ENCODE measurements at places on chromosomes 5 and 9.

- no peak for DNase-seq
Observed at GRCh38 chr5:14781106-14781505, 90.5 kb downstream of the ANKH start.

DNA sequence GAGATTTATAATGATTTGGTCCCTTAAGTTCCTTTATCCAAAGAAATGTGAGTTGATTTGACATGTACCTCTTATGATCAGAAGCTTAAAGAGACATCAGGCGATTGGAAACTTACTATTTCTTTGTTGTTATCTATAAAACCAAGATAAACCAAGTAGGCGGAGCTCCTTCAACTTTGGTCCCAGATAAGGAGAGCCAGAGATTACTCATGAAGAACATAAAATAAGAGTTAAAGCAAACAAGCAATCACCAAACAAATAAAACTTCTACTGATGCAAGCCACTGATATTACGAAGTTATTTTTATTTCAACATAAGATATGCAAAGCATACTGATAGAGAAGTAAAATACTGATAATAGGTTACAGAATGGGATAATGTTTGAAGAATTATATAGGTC, 141.5 kb upstream of the CDH18 start:
- no peak for DNase-seq

DNA sequence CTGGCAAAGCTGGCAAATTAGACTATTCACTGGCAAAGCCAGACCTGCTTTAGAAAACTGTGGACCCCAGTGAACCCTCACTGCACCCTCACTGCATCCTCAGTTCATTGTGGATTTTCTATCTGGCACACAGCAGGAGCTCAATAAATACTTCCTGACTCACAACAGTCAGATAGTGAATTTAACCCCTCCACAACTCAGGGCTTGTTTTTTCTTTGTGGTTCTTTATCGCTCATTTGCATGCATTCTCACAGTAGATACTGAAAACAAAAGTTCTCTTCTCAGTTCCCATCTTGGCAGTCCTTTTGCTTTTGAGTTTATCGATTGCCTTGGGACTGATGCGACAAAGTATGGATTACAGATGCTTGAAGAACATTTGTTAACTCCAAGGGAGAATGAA, 99.8 kb downstream of the ACTL7B start:
- no peak for DNase-seq

DNA sequence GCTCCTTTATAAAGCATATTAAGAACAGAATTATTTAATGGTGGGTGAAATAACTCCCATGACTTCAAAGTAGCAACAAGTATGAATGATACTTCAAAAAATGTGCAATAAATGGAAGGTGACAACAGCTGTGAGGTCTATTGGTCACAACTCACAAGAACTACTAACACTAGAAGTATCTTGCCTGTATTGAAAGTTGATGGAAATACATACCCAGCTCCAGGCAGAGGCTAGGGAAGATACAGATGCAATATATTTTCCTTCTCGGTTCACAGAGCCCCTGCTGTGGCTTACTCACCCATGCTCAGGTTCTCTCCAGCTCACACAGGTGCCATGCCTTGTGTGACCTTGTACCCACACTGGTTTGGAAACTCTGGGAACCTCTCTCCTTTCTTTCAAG, 133.8 kb downstream of the LIFR start:
- DNase-seq, result no peak

GRCh38 chr5:177409043-177409801, at the start of gene F12:
Gene F12, minus strand, starts transcription at chr5:177409564. Its CDS starts 37 bp downstream, at chr5:177409527.
- DNase-seq, result no peak

DNA sequence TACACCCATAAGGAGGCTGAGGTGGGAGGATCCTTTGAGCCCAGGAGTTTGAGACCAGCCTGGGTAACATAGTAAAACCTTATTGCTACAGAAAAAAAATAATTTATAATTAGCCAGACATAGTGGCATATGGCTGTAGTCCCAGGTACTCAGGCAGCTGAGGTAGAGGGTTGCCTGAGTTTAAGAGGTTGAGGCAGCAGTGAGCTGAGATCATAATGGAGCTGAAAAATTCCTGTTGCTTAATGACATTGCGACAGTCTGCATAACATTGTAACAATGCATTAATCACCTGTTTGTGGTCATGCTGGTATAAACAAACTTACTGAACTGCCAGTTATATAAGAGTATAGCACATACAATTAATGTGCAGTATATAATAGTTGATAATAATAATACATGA, 214.2 kb downstream of the TRIM32 start:
- no peak for DNase-seq

DNA sequence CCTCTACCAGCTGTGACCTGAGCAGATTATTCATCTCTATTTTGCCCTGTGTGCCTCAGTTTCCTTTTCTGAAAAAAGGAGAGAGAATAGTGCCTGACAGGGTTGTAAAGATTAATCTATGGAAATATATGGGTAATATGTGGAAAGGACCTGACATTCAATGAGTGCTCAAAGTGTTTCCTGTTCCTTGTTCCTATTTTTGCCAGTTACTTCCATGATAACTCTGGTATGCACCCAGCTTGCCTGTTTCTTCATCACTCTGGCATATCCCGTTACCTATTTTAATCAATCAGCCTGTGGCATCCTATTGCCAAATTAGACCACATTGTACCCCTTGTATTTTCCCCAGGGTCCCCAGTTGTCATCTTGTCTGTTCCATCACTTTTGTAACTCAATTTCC, 3.6 kb upstream of the ARAP3 start:
- DNase-seq, result no peak

GRCh38 chr9:121672986-121673385, 21.6 kb downstream of the DAB2IP start:
- DNase-seq, result no peak

GRCh38 chr5:56981548-56982315, 29.8 kb upstream of the MIER3 start:
- no peak for DNase-seq

DNA sequence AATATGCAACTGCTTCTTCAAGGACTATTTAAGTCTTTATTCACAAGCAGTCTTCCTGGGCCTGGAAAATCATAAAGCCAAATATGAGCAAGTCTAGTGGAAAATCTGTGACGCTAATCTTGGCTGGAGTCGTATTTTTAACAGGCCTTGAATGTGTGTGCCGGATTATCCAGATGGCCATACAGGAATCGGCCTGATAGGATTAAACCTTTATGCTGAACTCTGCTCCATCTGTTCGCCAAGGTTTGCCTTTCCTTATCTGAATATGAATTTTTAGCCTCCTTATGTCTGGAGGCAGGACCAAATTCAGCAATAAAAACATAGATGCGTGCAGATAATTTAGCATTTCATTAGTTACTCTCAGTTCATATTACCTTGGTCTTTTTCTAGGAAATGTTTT, 294.5 kb downstream of the EBF1 start:
- DNase-seq, result no peak

- no peak for DNase-seq
Observed at GRCh38 chr5:29790281-29790680, 1403.2 kb upstream of the CDH6 start.

- no peak for DNase-seq
Observed at GRCh38 chr9:136373300-136374182, at the start of gene CARD9. Gene CARD9, minus strand, starts transcription at chr9:136373669. Its CDS starts 1,591 bp downstream, at chr9:136372078.

- no peak for DNase-seq
Observed at GRCh38 chr5:17794201-17794600, 159.9 kb downstream of the TAF11L14 start.

- no peak for DNase-seq
Observed at GRCh38 chr9:76588316-76588715, 129.3 kb downstream of the GCNT1 start.

- no peak for DNase-seq
Observed at GRCh38 chr5:156991714-156992113, 28.7 kb upstream of the TIMD4 start.

GRCh38 chr9:94945197-94946144, 219.0 kb downstream of the AOPEP start:
- DNase-seq, result no peak

DNA sequence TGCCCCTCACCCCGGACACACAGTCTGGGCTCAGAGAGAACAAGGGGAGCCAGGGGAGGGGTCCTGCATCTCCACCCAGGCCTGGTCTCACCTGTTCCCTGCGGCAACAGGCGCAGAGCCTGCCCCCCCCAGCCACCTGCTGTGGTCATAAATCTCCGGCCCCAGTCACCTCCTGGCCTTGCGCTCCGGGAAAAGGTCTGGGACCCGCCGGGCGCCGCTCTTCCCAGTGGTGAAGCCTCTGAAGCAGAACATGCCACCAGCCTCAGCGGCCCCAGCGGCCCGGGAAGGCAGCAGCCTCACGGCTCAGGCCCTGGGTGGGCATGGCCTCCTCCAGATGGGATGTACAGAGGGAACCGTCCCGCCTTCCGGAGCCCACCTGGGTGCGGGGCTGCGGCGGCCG, 20.6 kb downstream of the NOTCH1 start:
- DNase-seq, result no peak

GRCh38 chr5:78526049-78526525, 122.5 kb downstream of the LHFPL2 start:
- no peak for DNase-seq

DNA sequence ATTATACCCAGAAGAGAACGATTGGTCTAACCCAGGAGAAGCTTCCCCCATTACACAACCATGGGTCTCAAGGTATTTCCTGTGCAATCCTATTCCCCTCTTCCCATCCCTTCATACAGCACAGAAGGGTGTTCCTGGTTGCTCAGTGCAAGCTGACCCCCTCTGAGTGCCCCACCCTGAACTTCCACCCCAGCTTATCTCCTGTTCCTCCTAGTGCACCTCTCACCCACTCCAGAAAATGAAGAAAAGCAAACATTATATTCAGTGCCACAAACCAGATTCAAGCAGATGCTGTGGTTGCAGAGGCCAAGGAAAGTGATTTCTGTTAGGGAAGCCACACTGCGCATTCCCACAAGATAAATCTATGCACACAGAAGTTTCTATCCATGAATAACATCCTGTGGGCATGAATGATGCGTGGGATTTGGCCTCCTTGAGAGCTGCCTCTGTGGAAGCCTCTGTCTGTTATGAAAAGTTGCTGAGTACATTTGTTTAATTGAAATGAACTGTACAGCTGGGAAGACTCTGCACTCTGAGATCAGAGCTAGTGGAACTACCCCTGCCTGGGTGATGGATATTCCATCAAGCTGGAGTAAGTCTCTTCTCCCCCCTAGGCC, 2.2 kb upstream of the OR2S2 start:
- DNase-seq, result no peak

- DNase-seq, result no peak
Observed at GRCh38 chr9:113375057-113376023, 1.4 kb downstream of the HDHD3 start.

DNA sequence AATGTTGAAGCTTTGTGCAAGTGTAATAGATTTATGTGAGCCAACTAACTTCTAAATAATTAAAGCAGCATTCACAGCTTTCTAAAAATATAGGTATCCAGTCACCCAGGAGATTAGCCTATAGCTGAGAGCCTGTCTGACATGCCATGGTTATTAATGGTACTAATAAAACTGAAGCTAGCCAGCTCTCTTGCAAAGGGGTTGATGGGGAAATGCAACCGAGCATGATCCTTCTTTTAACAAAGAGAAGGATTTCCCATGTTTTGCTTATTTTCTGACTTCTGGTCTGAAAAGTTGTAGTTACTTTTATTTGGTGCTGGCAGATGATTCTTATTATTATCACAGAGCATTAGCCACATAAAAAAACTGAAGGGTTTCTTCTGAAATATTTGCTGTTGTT, 488.7 kb upstream of the CYLC2 start:
- DNase-seq, result no peak

GRCh38 chr5:73363911-73364730, 84.5 kb downstream of the FOXD1 start:
- DNase-seq, result no peak

GRCh38 chr9:132698989-132699388, 28.7 kb downstream of the GTF3C4 start:
- no peak for DNase-seq

GRCh38 chr5:138981131-138981530, 106.0 kb upstream of the LRRTM2 start:
- DNase-seq, result no peak

GRCh38 chr5:172370648-172371545, 83.4 kb downstream of the SH3PXD2B start:
- DNase-seq, result no peak

DNA sequence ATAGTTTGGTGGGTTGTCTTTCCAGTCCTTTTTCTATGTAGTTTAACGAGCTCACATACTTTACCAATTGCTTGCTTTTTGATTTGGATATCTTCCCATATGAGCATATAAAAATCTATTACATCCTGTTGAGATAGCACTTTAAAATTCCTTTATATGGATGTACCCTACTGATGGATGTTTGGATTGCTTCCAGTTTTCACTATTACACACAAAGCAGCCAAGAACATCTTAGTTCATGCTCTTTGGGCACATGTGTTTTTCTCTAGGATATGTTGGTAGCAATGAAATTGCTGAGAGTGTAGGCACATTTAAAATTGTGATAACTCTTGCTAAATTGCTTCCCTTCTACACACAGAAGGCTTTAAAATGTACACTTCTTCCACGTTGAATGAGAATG, 56.1 kb upstream of the NTRK2 start:
- DNase-seq, result no peak

- no peak for DNase-seq
Observed at GRCh38 chr9:109593612-109594011, 95.5 kb upstream of the PTPN3 start.

DNA sequence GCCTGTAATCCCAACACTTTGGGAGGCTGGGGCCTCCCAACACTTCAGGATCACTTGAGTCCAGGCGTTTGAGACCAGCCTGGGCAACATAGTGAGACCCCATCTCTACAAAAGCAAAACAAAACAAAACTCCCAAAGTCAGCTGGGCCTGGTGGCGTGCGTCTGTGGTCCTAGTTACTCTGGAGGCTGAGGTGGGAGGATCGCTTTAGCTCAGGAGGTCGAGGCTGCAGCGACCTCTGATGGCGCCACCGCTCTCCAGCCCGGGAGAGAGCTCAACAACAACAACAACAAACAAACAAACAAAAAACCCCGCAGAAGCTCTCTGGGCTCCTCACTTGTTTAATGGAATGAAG, 528 bp downstream of the ACOT12 start:
- no peak for DNase-seq

DNA sequence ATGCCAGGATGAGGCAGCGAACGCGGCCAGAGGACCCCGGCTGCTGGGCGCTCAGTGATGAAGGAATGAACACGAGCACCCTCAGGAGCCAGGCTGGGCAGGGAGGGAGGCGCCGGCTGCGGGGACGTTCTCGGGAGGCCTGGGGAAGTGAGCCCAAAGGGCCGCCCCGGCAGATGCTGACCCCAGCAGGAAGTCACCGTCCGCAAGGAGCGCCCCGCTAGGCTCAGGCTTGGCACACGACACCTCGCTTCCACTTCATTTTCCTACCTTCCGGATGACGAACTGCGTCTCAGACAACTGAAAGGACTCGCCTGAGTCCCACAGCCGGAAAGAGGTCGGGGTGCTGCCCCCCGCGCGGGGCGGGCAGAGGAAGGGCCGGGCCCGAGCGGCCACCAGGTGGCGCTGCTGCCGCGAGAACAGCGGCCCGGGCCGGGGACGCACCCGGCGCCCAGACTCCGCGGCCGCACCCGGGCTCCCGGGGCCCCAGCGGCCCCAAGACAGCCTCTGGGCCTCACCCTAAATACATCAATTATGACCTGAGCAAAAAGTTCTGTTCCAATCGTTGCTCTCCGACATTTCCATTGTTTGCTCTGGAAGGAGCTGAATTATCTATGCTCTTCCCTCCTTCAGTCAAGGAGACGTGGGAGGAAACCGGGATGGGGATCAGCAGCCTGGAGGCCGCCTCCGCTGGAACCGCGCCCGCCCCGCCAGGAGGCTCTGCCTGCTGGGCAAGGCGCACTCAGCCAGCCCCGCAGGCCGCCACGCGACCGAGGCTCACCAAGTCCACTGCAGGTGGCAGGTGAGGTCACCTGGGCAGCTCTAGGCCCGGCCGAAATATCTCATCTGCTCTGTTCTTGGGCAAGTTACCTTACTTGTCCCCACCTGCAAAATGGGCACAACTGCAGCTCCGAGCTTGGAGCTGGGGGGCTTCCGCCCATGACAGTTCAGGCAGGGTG, 107.0 kb downstream of the ZNF354C start:
- no peak for DNase-seq

Data from brain pericyte (primary cell).